Fibroblast of skin of left biceps (primary cell): ENCODE measurements at places on chromosomes 3 and 15.
A peak's percentile ranks its signal among the peaks of the same experiment; 100 is the strongest.

GRCh38 chr3:71064291-71064955 lies 519.1 kb downstream of the FOXP1 start:
- no peak for DNase-seq

GRCh38 chr15:57867970-57868798 lies 161.7 kb downstream of the POLR2M start:
- no peak for DNase-seq

GRCh38 chr3:71454512-71455403 lies 128.8 kb downstream of the FOXP1 start:
- DNase-seq = no peak

GRCh38 chr3:16317561-16317945 lies 52.5 kb downstream of the OXNAD1 start:
- no peak for DNase-seq

- DNase-seq = no peak
These were observed 900 bp upstream of the EOMES start for GRCh38 chr3:27723001-27723445.

DNA sequence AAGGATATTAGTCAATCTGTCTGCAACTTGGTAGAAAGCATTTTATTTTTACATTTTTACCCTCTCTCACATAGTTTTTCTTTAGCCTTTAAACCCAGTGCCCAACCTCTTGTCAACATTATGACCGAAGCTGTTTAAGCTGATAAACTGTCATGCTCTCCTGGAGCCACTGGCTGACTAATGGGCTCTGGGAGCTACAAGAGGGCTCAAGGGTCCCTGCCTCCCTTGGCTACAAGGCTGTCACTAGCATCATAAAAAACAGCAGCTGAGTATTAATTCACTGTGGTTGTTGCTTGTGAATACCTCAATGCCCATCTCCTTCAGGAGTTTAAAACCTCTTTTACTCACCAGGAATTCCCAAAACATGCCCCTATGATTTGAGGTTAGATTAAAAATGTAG lies 237.9 kb downstream of the ZMAT3 start:
- no peak for DNase-seq

GRCh38 chr15:52392008-52392687 lies 96.5 kb upstream of the MYO5C start:
- DNase-seq = no peak

DNA sequence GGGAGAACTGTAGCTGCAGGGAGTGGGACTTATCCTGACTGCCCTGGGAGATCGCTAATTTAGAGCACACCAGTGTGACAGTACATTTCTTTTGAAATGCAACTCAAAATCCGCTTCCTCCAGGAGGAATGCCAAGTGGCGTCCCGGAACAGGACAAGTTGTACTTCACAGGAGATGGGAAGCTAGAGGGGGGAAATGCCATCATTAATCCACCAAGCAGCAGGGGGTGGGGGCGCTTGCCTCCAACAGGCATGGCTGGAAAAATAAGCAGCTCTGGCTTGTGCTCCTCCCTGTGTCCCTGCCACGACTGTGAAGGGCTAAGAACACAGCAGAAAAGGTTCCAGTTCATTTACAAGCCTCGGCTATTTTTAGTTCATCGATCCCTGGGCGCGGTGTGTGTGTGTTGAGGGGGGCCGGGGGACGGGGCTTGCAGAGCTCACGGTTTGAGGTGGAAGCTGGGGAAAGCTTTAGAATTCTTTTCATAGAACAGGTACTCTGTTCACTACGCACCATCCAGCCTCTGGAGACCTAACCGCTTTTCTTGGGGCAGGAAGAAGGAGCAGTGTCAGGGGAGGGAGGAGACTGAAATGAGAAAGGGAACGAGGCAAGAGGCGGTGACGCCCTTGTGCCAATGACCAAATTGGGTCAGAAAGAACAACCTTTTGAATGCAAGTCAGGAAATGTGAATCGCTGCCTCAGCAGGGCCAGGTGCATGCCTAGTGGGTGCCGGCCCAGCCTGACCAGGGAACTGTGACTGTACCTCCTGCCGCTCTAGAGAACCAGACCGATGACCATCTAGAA lies 51.8 kb upstream of the DGKG start:
- no peak for DNase-seq

- DNase-seq = no peak
These were observed 129.9 kb upstream of the TGFBR2 start for GRCh38 chr3:30476368-30477084.

DNA sequence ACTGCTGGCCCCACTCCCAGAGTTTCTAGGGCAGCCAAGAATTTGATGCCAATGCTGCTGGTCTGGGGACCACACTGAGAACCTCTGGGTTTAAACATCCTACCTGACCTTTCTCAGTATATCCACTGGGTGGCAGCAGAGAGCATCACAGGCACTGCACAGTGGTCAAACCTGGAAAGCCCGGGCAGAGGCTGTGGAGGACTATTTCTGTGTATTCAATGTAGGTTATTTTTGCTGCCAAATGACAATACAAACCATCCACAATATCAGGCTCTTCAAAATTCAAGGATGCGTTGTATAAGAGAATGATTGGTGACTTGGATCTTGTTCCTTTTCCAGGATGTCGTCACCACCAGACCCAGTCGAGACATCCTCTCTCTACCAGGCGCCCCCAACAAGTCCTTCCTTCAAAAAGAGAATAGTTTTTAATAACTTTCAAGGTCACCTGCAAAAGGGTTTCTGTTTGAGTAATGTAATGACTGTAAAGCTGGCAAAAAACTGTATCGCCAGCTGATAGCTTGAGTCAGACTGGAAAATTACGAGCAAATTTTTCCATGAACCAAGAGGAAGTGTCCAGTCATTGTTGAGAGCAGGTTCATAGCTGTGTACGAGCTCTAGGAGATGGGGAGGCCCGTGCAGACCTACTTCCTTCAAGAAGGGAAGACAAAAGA lies 30.5 kb upstream of the MYZAP start:
- peak; percentile 9 for DNase-seq

DNA sequence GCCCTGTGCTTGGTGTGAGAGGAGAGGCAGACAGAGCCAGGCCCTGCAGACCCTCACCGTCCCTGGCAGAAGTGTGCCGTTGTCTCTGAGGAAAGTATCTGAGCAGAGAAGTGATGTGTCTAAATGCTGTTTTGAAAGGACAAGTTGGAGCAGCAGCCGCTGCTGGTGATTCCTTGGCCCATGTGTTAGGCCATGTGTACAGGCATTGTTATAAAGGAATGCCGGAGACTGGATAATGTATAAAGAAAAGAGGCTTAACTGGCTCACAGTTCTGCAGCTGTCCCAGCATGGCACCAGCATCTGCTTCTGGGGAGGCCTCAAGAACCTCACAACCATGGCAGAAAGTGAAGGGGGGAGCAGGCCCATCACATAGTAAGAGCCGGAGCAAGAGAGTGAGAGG lies 334.6 kb upstream of the ATP10A start:
- DNase-seq = no peak

GRCh38 chr3:53196575-53197407 lies 35.8 kb downstream of the PRKCD start:
- DNase-seq = no peak

DNA sequence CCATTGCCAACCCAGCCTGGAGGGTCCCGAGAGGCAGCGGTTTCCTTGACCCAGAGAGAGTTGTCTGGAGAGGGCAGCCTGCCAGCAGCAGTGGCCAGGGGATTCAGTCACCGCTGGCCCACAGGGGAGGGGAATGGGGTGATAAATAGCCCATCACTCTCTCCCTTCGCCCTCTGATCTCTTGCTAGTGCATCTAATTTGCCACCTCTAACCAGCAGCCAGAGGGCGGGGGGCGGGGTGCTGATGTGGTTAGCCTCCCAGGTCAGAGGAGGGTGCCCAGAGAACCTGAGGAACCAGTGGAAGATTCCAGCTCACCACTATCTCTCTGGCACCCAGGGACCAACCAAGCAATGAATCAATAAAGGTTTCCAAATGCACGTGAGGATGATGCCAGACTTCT lies 35.1 kb upstream of the SLC6A11 start:
- no peak for DNase-seq

- DNase-seq = no peak
These were observed 9.5 kb upstream of the MCF2L2 start for GRCh38 chr3:183437666-183438564.

DNA sequence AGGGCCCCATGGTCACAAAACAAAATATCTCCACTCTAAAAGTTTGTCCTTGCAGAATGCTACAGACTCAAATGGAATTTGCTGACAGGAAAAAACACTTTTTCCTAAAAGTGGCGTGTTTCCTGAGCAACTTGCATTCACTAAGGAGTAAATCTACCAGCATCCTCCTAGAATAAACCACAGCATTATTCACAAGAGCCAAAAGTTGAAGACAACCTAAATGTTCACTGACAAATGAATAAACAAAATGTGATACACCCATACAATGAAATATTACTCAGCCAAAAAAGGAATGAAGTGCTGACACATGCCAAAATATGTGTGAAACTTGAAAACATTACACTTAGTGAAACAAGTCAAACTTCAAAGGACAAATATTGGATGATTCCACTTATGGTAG lies 28.9 kb downstream of the ITGB5 start:
- peak; percentile 46 for DNase-seq

DNA sequence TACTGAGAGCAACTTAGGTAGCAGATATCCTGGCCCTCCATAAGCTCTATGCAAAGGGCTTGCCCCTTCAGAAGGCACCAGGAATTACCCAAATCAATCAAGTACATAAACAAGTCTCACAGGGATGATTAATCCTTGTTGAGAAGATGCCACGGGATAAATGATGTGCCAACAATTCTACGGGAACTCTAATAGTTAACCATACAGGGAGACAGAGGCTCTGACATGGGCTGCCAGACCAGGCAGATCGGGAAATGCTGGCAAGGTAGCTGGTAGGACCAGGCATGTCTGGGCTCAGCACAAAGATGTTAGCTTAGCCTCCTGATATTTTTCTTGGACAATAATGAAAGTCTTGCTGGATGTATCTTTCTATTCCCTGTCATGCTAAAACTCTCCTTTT lies 249.3 kb upstream of the THBS1 start:
- no peak for DNase-seq

DNA sequence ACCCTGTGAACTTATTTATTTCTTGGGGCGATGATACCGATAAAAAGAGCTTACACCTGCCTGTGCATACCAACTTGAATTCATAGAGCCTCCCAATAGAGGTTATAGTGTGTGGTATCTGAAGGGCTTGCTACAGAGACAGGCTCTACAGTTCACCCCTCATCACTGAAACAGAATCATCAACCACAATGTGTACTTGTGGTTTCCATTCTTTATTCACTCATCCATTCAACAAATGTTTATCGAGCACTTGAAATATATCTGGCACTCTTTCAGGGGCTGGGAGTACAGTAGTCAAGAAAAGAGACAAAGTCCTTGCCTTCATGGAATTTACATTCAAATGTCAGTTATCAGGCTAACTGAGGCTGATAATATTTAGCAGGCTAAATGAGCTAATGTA lies 134.4 kb upstream of the SKOR1 start:
- DNase-seq = peak; percentile 26

DNA sequence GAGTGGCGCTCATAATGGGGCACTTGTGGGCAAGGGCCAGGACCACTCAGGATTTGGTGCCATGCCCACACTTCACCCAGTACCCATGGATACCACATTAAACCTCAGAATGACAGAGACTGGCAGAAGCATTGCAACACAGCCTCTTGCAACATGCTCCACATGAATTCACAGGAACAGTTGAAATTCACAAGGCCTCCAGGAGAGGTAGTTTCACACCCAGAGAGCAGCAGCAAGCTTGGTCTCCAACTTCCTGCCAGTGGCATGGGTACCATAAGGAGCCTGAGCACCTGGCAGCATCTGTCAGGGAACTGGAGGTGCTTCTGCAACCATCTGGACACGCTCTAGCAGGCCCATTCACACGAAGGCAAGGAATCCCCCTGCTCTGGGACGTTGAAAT lies 101.0 kb downstream of the OSBPL10 start:
- DNase-seq = no peak

GRCh38 chr3:11541321-11542303 lies 102.1 kb downstream of the VGLL4 start:
- DNase-seq = no peak

- no peak for DNase-seq
These were observed 54.9 kb downstream of the SLCO3A1 start for GRCh38 chr15:91908391-91908790.

DNA sequence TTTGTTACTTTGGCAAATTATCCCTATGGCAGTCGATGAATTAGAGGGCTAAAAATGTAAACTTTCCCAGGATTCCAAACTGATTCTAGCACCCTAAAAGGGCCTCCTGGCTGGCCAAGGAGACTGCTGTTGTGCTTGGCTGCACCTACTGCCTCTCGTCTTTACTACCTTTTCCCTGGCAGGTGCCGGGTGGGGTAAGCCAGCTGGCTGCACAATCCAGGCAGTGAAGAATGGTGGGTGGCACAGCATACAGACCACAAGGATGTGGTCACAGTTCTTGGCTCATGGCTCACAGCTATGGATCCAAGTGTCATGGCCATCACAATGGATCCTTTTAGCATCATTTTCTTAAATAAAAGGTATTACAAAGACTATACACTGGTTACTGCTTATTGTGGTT lies 20.7 kb upstream of the SLC25A26 start:
- DNase-seq = no peak

DNA sequence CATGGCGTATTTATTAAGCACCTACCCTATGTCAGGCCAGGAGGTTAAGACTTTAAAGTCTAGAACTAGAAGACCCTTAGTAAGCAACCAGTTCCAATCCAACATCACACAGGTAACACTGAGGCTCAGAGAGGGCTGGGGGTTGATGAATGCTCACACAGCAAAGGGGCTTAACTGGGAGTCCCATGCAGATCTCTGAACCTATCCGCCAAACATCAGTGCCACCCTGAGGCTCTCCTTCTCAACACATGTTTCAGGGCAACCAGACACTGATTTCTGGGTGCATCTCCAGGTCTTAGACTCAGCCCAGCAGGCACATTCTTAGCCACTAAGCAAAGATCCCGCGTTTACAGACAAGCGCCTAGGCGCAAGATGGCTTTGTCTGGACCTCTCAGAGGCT lies 92.0 kb upstream of the SLC6A11 start:
- no peak for DNase-seq

- DNase-seq = no peak
These were observed 87.4 kb downstream of the ADAMTS9 start for GRCh38 chr3:64600246-64600950.

DNA sequence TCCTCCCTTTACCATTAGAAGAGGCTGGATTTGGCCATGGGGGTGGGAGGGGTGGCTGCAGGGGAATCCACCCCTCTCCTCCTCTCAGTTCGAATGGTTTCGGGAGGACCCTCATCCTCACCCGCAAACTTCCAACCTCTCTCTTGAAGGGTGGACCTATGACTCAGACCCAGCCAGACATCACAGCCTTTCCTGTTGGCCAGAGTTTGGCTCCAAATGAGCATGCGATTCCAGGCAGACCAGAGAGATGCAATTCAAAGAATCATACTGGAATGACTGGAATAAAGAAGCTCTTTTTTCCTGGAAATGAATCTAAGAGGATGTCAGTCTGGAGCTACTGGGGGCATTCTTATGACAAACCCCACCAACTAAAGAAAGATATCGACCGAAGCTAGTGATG lies 516.7 kb upstream of the MDFIC2 start:
- DNase-seq = peak; percentile 22

GRCh38 chr3:158936530-158937113 lies 134.8 kb downstream of the MFSD1 start:
- DNase-seq = no peak
